ENCODE measurements at places on chromosomes 1 and 21.

DNA sequence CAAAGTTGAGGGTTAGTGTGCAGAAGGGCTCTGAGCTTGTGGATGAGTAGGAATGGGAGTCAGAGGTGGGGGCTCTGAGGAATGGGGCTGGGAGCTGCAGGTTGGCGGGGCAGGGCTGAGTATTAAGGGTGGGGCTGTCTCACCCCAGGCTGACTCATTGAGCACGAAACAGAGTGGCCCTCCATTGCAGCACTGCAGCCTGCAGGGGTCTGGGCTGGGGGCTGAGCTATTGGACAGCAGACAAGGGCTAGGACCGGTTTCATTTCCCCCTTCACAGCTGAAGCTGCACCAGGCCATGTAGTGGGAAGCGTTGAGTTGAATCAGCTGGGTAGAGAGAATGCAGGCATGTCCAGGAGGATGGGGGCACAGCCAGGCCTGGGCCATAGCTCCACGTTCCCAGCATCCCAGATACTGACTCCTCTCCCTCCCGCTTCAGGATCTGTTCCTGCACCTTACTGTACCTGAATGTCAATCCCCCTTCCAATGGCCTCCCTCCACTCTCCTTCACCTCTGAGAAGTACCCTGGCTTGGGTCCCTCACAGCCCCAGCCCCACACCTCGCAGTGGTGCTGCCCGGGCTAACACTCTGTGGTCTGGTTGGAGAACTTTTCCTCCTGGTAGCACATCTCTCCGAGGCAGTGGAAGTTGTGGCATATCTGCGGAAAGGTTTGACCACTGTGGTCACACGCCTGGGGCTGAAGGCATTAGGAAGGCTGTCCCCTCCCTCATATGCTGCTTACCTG is 4.4 kb upstream of the INPP5B start:
- DNase-seq = no peak

DNA sequence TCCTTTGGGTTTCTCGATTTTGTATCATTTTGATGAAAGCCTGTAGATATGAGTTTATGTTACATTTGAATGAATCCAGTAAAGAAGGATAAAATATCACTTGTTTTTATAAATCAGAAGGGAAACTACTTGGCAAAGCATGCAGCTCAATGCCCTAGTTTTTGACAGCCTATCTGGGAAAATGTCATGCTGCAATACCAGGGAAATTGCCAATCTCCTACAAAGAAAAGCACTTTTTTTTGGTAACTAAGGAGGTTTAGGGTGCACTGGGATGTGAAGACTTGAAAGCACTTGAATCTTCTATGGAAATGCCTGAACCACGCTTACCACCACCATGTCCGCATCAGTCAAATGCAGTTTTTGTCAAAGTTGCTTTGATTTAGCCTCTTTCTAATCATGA is 446.9 kb upstream of the LRRC7 start:
- DNase-seq = no peak

DNA sequence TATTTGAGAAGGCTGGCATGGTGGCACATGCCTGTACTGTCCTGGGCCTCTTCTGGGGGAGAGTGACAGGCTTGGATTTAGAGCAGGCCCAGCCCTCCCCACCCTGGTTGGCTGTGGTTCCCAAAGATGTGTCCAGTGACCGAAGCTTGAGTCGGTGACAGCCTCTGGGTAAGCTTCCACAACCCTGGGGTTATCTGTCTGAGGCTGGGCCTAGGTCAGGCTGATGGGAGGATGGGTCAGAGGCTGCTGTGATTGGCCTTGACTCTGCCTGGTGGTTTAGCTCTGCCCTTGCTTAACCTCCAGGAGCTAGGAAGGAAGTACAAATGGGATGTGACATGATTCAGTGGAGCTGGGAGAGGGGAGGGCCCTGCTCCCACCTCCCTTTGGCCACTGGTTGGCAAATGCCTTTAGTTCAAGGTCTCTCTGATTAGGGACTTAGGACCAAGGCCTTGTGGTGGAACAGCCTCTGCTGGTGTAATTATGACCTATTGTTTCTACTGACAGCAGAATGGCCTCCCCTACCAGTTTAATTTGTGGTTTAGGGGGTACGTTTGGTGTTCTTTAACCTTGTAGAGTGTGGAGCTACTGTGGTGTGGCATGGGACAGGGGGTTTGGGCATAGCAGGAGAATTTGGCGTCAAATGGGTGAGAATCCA is 16.6 kb downstream of the NUDC start:
- no peak for DNase-seq

DNA sequence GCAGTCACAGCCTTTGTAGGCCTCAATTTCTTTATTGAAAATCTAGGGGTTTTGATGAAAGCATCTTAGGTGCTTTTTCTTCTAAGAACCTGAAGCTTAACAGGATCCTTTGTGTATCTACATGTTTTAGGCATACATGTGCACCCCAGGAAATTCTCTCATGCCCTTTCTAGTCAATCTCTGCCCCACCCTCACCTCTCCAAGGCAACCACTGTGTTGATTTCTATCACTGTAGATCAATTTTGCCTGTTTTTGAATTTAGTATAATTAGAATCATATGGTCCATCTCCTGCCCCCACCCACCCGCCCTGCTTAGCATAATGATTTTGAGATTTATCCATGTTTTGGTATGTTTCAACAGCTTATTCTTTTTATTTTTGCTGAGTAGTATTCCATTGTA is 19.4 kb downstream of the VANGL1 start:
- DNase-seq = no peak

- no peak for DNase-seq
These were observed 140.0 kb downstream of the DNM3 start for GRCh38 chr1:171981303-171981702.

DNA sequence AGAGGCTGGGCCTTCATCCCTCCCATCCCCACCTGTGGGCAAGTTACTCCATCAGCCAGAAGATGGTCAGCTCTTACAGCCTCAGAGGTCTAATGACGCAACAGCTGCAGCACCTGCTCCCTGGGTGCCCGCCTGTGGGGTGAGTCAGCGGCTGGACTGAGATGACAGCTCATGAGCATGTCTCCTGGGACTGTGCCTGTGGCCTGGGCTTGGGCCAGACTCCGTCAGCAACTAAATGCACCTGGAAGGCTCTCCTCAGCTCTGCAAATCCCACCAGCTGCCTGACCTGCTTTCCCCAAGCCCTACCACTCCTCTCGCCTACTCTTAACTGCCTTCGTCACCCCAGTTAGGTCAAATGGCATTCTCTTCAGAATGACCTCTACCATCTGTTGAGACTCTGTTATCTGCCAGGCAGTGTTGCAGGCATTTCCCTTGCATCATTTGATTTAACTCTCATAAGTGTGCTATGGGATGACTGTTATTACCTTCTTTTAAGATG is 47.7 kb downstream of the ETS2 start:
- no peak for DNase-seq

DNA sequence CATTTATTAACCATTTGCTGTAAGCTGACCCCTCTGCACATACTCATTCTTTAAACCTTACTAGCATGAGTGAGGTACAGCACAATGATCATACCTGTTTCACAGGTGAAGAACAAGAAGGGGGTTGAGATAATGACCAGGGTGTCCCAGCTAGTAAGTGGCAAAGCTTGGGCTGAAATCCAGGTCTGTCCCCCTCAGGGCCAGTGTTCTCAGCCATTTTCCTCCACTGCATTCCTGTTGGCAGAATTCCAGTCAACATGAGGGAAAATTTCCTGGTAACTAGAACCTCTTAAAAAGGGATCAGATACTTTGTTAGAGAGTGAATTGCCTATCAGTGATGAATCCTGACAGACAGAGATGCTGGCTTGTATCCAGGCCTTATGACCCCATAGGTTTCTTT is 48.1 kb downstream of the SPATA46 start:
- DNase-seq = no peak

GRCh38 chr1:54548389-54549044 is 489 bp downstream of the ACOT11 start:
- no peak for DNase-seq

DNA sequence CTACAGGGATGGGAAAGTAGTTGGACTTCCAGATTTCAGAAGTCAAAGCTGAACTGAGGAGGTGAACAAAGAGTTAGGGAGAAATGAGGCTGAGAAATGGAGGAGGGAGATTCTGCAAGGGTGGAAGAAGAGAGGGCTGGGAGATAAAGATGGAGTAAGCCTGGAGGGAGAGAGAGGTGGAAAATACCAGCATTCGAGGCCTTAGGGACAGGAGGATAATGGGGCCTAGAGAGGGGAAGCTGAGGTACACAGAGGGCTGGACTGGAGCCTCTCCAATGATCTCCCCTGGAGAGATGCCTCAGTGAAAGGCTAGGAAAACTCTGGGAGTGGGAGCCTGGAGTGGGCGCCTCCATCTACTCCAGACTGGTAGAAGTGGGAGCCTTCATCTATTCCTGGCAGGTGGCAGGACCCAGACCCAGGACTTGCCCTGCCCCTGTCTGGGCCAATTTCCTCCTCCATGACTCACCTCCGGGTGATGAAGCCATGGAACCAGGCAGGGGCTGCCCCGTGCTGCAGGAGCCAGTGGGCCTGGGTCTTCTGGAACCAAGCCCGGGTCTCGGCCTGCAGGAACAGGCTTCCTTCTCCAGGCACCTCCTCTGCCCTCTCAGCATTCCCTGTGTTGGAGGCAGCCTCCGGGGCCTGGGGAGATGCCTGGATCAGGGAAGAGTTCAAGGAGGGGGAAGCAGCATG is 1.9 kb downstream of the SH2D2A start:
- DNase-seq = no peak

DNA sequence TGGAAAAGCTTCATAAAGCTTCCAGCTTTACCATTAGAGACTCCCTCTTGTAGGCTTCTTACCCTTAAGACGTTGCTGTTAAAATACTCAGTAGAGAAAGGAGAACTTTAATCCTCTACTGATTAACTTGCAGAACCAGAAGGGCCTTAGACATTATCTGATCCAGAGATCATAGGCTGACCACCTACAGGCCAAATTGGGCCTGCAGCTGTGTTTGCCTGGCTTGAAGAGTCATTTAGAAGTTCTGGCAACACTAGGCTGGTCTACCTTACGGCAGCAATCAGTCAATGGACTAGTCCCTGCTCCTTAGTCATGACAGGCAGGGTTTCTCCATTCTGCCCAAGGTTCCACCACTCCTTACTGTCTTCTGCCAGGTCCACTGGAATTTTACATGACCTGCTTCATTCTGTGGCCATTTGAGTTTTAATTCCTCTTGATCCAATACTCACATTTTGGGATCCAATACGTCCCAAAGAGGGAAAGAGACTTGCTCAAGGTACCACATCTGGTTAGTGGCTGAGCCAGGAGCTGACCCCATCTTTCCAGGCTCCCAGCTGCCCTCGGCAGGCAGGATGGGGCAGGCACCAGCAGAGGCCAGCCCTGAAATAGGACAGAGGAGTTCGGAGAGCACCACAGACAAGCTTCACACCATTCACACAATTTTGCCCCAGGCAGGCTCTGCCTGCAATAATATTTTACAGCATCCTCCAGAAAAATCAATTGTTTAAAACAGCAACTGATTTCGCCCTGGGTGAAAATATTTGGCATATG is 96.8 kb downstream of the TNR start:
- DNase-seq = no peak

DNA sequence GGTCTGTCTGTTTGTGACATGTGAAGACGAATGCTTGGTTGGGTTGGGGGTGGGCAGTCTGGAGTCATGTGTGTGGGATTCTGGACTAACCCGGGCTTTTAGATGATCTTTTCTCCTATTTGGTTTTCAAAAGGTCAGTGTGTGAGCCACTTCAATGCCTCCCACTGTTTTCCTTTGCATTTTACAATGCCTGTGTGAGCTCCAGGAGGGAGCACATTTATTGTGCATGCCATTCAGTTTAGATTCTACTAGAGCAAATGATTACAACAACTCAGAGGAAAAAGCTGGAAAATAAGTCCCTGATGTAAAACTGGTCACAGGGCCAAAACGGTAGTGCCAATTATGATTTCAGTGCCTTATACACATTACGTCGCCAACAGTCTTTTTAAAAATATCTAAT is 90.9 kb downstream of the LYPLAL1 start:
- DNase-seq = no peak

DNA sequence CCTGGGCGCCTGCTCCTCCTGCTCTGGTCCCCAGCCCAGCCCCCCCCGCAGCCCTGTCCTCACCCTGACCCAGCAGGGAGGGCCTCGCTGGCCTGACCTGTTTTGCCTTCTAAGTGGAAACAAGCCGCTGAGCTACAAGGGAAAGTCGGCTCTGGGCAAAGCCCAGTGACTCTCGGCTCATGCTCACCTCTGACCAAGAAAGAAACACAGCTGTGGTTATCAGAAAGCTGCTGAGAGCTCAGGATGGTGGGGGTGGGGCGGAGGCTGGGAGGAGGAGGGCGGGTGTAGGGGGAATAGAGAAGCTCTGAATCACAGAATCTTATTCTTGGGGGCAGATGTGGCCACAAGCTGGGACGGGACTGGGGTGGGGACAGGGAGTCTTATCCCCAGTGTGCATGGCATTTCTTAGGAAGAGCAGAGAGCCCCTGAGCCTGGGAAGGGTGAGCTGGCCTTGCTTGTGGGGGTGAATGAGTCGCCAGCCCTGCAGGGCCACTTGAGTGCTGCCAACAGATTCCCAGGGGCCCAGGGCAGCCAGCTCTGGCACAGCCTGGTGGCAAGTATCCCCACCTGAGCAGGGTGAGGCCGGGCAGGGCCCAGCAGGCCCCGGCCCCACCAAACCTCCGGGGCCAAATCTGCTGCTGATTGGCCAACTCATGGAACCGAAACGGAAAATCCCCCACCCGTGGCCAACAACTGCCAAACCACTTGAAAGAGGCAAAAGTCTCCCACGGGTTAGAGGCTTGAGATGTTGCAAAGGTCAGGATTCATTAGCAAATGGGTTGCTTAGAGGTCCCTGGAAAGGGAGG is 120.6 kb downstream of the SPSB1 start:
- DNase-seq = no peak

Measured in NCI-H1436 treated with DMSO at 0.1 percent for 48 hours (cell line).